ENCODE measurements at places on chromosomes 3 and 15.

DNA sequence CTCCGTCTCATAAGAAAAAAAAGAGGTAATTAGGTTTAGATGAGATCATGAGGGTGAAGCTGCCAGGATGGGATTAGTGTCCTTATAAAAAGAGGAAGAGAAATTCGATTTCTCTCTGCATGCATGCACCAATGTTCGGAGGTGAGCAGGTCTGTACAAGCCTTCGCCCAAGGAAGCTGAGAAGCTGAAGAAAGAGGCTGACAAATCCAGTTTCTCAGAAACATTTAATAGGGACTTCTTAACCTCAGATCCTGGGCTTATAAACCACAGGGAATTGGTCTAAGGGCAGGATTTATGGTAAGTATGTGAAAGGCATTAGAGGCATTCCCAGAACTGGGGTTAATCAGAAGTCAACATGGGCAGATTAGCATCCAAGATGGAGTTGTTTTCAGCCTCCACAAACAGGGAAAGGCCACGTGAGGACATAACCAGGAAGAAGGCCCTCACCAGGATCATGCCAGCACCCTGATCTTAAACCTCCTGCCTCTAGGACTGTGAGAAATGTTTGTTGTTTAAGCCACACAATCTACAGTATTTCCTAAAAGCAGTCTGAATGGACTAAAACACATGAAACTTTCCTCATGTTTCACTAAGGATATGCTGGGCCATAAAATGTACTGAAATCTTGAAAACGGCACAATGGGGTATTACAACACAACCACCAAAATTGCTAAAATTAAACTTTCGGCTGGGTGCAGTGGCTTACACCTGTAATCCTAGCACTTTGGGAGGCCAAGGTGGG, 11.3 kb downstream of the SHISA5 start:
- DNase-seq, result no peak

DNA sequence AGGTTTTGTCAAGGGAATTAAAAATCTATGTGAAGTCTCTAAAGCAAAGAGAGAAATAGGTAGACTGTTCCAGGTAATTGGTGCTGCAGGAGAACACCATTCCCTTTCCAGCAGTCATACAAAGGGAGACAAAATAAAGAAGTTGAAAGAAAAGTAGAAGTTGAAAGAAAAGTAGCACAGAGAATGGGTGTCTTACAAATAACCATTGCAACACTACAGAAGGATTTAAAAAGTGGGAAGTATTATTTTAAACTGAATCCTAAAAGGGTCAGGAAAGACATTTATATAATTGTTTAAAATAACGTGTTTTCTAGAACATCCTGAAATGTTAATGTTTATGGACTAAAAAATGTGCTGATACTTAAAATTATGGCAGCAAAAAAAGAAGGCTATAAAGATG, 223.8 kb downstream of the RSRC1 start:
- no peak for DNase-seq

DNA sequence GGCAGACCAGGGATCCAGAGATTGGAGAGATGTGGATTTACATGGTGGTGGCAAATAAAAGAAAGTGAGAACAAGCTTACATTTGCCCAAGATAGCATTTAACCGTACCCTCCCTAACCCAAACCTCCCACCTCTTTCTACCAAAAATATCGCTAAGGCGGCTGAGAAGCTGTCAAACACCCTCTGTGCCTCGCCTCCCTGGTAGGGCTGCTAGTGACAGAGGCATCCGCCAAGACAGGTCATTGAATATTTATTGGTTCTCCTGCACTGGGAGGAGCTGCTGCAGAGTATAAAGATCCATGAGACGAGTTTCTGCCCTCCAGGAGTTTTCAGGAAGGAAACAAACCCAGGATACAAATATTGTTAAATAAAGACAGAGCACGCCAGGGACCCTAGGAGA, 107.3 kb upstream of the TMC3 start:
- DNase-seq, result no peak

DNA sequence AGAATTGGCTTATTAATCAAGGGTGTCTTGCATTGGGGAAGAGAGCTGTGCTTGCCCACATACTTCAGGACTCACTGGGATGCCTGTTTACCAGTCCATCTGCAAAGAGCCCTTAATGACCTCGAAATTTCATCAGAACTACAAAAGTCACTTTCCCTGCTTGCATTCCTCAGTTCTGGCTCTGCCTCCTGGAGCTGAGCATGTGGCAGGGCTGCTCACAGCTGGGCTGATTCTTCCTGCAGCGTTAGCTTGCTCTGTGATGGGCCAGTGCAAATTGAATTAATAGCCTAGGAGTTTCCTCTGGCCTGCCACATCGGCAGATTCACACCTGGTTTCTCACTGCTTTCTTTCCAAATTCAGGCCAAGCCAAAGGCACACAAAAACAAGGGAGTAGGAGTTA, 108.9 kb downstream of the DUT start:
- DNase-seq, result no peak

GRCh38 chr3:195550723-195551122, 7.6 kb upstream of the PPP1R2 start:
- DNase-seq, result no peak

GRCh38 chr15:51274956-51275355, 63.4 kb downstream of the CYP19A1 start:
- no peak for DNase-seq

- no peak for DNase-seq
Observed at GRCh38 chr15:67806536-67806935, 18.8 kb upstream of the SKOR1 start.

DNA sequence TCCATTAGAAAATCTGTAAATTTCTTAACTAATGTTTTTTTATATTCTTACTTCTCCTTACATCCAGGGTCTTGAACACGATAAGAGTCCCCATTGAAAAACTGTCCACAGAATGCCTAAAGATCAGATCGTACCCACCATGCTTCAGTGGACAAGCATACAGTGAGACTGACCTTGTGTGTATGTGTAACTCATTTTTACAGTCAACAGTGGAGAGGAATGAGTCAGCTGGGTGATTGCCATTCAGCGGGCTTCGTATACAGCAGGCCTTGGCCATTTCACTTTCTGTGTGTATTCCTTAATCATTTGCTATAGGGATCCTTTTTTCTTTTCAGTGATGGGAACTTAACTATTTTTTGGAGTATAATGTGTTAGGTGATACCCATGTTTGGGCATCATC, 10.6 kb downstream of the PARP14 start:
- no peak for DNase-seq

DNA sequence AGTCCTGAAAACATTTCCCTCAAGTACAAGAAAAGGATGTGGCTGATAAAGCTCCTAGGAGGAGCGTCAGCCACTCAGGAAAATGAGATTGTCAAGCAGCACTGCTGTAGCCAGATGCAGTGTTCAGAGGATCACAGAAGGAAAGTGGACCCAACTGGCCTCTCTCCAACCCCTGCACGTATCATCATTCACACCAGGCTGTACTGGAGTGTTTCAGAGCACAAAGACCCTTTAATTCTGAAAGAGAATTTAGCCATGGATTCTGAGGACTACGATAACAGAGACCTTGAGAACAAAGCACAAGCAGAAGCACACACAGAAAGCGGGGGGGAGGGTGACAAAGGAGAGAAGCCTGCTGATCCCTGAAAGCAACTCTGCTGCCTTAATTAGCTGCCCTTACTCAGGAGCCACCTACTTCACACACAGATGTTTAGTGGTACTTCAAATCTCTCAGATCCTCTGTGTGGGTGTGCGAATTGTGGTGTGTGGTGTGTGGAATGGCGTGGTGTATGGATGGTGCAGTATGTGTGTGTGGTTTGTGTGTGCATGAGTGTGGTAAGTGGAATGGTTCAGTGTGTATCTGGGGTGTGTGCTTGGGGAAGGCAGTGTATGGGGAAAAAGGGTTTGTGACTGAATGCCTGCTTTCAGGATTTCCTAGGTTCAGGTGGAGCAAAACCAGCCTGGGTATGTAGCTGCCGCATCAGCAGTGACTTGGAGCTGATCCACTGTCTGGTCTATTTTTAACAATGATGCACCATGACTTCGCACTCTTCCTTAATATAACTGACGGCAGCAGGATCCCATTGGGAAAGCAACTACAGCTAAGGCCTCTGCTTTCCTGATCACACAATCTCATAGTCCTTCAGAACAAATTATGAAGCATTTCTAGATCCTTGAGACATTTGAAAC, 192.5 kb downstream of the RSL24D1 start:
- no peak for DNase-seq

DNA sequence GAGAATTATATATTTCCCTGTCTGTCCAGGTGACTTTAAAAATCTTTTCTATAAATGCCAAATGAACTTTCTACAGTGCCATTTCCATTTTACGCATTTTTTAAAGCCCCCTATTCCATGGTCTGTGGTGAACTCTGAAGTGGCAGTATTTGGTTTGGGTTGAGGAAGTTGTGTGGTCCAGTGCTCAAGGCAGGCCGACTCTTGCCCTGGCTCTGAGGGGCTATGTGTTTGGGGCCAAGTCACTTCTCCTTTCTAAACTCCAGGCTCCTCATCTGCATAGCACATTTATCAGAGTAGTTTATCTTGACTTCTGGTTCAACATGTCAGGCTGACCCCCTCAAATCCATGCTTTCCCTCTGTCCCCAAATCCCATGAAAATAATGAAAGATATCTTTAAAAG, 14.1 kb downstream of the TTC21A start:
- no peak for DNase-seq

DNA sequence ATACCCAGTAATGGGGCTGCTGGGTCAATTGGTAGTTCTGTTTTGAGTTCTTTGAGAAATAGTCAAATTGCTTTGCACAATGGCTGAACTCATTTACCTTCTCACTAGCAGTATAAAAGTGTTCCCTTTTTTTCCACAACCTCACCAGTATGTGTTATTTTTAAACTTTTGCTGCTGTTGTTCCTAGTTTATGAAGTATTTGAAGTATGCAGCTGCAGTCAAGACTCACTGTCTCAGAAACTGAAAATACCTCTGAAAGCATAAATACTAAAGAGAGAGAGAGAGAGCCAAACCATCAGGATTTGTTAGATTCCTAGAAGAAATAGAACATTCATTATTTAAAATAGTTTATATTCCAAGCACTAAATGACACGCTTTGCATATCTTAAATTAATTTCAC, 764.2 kb downstream of the NTRK3 start:
- DNase-seq, result no peak

GRCh38 chr3:18237251-18238005, 187.7 kb downstream of the SATB1 start:
- peak; percentile 67 for DNase-seq

GRCh38 chr3:47109393-47109792, 54.5 kb downstream of the SETD2 start:
- no peak for DNase-seq

GRCh38 chr3:125107861-125108567, 52.2 kb upstream of the HEG1 start:
- no peak for DNase-seq

- DNase-seq, result no peak
Observed at GRCh38 chr15:68311464-68311835, 33.9 kb downstream of the FEM1B start.

GRCh38 chr15:75037685-75038084, 14.3 kb downstream of the PPCDC start:
- no peak for DNase-seq

DNA sequence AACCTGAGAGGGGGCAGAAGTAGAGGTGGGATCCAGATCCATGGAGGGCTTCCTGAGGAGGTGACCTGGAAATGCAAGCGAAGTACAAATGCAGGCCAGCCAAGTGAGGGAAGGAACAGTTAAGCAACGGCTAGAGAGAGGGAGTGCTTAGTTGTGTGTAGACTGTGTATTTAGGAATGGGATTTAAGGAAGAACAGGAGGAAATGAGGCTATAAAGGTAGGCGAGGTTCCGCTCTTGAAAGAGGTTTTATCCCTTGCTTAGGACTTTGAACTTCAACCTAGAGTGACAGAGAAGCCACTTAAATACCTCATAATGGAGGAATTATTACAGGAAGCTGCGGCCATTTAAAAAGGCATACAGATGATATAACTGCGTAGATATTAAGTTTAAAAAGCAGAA, 295.1 kb downstream of the THSD4 start:
- DNase-seq, result no peak

DNA sequence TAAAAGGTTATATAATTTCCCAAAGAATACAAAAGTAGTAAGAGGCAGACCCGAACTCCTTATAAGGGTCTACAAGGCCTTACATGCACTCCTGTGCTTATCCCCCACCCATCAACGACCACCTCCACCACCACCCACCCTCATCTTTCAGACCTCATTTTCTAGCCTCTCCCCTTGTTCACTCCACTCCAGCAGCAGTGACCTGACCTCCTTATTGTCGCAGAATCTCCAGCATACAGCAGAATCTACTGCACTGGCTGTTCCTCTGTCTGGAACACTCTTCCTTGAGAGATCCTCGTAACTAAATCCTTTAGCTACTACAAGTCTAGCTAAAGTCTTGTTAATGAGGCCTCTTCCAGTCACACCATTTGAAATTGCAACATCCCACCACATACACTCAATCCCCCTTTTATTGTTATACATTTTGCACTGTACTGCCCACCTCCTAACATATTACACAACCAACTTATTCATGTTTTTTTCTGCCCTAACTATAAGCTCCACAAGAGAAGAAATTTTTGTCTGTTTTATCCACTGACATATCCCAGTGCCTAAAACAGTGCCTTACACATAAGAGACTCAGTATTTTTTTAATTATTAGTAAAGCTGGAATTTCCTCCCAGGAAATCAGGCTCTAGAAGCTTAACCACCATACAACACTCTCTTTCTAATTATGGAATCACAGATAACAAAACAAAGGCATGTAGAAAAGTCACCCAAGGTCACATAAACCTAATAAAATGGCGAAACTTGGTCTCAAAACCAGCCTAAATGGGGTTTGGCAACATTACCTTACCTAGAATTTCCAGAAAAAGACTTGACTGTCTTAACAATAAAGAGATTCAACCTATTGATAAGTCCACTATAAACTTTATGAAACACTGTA, 40.2 kb downstream of the ZNF148 start:
- DNase-seq, result no peak

DNA sequence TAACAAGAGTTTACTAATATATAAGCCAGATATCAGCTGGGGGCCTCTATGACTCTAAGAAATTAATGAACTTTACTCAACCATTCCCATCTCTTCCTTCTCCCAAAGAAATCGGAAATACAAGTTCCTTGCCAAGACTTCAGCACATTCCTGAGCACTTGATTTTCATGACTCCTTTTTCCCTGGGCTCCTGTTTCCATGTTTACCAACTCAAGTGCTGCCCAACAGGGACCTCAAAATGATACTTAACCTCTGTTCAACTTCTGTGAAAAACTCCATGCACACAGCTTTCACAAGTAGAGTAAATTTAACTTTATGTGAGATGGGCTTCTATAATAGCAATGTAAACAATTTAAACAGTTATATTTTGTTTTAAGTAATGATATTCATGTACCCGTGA, 315.8 kb upstream of the CDIN1 start:
- DNase-seq, result no peak

Measured in DMS153 (cell line).